ENCODE measurements at places on chromosomes 7 and 10.

DNA sequence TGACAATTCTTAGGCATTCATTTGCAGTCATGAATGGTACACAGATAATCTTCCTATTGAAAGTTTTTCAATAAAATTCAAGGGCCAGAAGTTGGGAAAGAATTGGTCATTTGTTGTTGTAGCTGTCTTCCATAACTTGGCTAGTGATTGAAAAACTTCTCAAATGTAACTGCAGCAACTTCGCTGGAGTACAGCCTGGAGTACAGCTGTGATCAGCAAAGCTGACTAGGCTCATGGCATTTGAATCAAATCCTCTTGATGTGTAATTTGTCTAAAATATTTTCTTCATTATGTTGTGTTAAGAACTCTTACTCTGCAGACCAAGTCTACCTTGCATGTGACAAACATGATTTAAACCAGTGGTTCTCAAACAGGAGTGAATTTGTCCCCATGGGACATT lies 226.5 kb upstream of the STEAP1 start:
- H3K4me1 ChIP-seq, result no peaks in the 10 kb centered on the region
- H3K36me3 ChIP-seq, result no peaks in the 10 kb centered on the region
- no peak overlapping the region for H3K27ac ChIP-seq
- no peaks in the 10 kb centered on the region for H3K27me3 ChIP-seq
- no peak overlapping the region for H3K4me3 ChIP-seq

DNA sequence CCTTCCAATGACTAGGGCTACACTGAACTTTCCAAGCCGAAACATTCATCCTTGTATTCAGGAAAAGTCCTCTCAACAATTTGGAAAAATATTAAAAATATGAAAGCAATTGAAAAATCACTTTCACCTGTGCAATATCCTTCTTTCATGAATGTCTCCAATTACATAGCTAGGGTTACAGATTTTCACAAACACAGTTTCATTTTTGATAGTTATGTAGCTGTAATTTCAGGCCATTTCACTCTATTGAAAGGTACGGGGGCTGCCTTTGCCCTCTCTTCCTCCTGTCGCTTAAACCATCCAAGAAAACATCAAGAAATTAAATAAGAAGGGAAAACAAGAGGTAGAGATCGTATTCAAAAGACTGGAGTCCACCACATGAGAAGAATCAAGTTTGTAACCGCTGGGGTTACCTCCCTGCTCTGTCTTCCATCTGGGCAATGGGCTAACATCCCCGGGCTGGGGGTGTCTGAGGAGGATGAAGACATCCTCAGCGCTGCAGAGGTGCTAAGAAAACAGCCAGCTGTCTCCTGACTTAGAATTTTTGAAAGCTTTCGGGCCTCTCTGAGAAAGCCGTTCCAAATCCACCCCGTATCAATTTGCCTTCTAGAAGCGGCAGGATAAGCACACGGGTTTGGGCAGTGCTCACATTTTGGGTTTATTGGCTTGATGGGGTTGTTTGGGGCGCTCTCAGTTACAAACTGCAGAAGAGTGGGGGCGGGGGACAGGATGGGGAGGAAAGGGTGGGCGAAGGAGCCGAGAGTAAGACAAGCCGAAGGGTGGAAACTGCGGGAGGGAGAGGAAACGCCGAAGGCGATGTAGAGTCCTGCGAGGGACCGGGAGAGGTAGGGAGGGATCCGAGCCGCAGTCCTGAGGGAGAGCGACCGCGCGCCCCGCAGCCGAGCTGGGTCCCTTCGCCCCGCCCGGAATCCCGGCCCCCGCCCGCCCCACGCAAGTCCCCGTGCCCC lies 24.3 kb upstream of the VAX1 start:
- no peaks in the 10 kb centered on the region for H3K36me3 ChIP-seq
- H3K4me1 ChIP-seq, result peaks cover 15% of the 10 kb centered on the region
- no peak overlapping the region for H3K27ac ChIP-seq
- H3K4me3 ChIP-seq, result no peak overlapping the region
- H3K27me3 ChIP-seq, result peaks cover 97% of the 10 kb centered on the region

DNA sequence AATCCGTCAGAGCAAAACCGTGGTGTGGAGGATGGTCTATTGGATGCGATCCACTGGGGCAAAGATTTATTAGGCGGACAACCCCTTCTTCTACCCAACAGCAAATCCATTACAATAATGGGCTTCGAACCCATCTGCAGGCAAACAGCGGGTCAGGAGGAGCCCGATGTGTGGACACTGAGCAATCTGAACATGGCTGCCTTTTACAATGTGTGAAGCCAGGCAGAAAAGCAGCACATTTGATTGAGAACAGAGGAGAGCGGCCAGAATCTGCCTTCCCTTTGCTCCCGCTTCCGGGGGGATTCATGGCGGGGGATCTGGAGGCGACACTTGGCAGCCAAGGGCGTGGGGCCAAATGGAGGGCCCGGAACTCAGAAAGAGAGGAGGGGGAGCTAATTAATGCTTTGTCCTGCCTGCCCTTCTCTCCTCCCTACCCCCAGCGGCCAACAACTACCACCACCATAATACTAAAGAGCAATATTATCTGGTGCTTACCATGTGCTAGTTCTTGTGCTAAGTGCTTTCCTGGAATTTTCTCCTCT lies 133.0 kb downstream of the EMX2 start:
- H3K36me3 ChIP-seq, result no peaks in the 10 kb centered on the region
- peaks cover 17% of the 10 kb centered on the region for H3K27me3 ChIP-seq
- ATAC-seq, result no peak
- H3K27ac ChIP-seq, result no peak overlapping the region
- no peaks in the 10 kb centered on the region for H3K4me1 ChIP-seq

- no peaks in the 10 kb centered on the region for H3K27me3 ChIP-seq
- peaks cover 31% of the 10 kb centered on the region for H3K36me3 ChIP-seq
- ATAC-seq, result no peak
- no peak overlapping the region for H3K4me3 ChIP-seq
- H3K27ac ChIP-seq, result no peak overlapping the region
Measured at GRCh38 chr10:112678987-112679386, 232.0 kb downstream of the VTI1A start.

DNA sequence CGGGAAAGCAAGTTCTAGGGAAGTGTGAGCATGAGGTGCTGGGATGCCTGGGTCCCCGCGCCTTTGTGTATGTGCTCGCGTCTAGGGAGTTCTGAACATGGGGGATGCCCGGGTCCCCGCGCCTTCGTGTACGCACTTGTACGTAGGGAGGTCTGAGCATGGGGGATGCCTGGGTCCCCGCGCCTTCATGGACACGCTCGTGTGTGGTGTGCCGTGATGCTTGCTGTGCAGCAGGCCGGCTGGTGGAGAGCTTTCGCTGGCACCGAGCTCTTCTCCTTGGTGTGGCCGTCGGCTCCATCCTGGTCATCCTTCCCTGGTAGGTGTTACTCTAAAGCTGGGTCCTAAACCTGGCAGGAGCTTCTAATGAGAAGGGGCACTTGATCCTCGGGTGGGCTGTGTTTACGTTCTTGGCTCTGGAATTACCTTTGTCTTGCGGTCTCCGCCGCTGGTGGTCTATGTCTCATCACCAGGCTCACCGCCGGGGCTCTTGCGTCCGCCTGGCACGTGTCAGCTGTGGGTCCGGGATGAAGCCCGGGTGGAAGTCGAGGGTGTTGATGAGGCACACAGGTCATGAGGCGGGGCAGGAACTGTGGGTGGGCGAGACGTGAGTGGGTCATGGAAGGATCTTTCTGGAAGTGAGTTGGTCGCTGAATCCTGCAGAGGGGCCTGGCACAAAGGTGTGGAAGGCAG lies 63.5 kb downstream of the DNAJB6 start:
- ATAC-seq, result peak; percentile 47
- H3K4me3 ChIP-seq, result no peak overlapping the region
- H3K4me1 ChIP-seq, result peaks cover 18% of the 10 kb centered on the region
- peaks cover 59% of the 10 kb centered on the region for H3K36me3 ChIP-seq
- H3K27ac ChIP-seq, result no peak overlapping the region

- no peaks in the 10 kb centered on the region for H3K36me3 ChIP-seq
- no peaks in the 10 kb centered on the region for H3K4me1 ChIP-seq
- peaks cover 8% of the 10 kb centered on the region for H3K27me3 ChIP-seq
- no peak overlapping the region for H3K27ac ChIP-seq
Measured at GRCh38 chr7:158301207-158301606, 286.4 kb downstream of the PTPRN2 start.

- H3K27me3 ChIP-seq, result peaks cover 8% of the 10 kb centered on the region
- no peaks in the 10 kb centered on the region for H3K36me3 ChIP-seq
- ATAC-seq, result no peak
- no peak overlapping the region for H3K4me3 ChIP-seq
- H3K27ac ChIP-seq, result no peak overlapping the region
Measured at GRCh38 chr7:38274927-38275620, 1.6 kb upstream of the TARP start.

GRCh38 chr7:74475987-74476350 lies 22.3 kb downstream of the GTF2IRD1 start:
- H3K27me3 ChIP-seq, result peaks cover 61% of the 10 kb centered on the region
- H3K4me1 ChIP-seq, result peaks cover 42% of the 10 kb centered on the region
- ATAC-seq, result no peak
- no peaks in the 10 kb centered on the region for H3K36me3 ChIP-seq

GRCh38 chr7:25831831-25832411 lies 320.1 kb upstream of the NFE2L3 start:
- no peak for ATAC-seq
- H3K27ac ChIP-seq, result no peak overlapping the region
- H3K4me1 ChIP-seq, result no peaks in the 10 kb centered on the region
- H3K36me3 ChIP-seq, result no peaks in the 10 kb centered on the region
- H3K27me3 ChIP-seq, result peaks cover 18% of the 10 kb centered on the region

DNA sequence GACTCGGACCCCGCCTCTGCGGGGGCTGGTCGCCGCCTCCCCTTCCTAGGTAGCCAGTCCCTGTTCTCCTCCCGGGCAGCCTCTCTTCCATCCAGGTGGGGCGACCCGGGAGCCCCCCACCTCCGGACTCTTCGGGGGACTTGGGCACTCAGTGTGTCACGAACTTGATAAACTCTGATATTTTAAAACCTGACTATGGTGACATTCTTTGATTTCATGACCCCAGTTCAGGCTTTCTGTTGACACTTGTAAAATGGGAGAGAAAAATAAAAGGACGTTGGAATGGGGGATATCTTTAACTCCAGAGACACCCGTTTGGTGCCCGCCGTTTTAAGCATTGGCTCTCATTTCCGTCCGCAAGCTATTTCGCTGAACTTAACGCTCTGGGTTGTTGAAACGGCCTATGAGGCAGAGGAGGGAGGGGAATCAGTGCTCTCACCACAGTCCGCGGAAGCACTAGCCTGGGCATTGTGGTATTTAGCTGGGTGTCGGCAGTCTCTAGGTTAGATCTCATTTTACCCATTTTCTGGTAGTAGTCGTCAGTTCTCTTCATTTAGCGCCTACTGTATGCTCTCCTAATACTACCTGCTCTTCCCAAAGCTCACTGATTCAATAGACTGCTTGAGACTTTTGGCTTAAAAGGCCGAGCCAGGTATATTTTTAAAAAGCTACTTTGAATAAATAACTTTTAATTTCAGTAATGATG lies 738 bp downstream of the VPS26A start:
- H3K27me3 ChIP-seq, result no peaks in the 10 kb centered on the region
- H3K36me3 ChIP-seq, result no peaks in the 10 kb centered on the region
- H3K27ac ChIP-seq, result peak overlapping the region; percentile 96

GRCh38 chr7:130524628-130525027 lies 32.7 kb downstream of the MEST start:
- H3K36me3 ChIP-seq, result peaks cover 16% of the 10 kb centered on the region
- no peaks in the 10 kb centered on the region for H3K4me1 ChIP-seq
- no peak overlapping the region for H3K27ac ChIP-seq

DNA sequence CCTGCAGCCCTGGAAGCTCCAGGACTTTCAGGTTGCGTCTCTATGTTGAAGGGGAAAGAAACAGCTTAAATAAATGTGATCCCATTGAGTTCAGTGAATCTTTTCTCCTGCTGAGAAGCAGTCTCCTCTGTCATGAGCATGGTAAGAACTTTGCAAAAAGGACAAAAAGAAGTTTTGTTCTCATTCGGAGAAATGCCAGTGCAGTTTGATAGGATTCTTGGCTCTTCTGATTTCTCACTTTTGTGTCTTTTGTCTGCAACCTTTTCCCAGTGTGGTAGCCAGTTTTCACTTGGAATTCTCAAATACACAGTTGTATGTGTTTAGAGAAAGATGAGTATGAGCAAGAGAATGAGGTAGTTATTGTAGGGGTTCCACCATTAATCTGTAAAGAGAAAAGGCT lies 64.3 kb downstream of the AP3M1 start:
- H3K4me3 ChIP-seq, result no peak overlapping the region
- ATAC-seq, result no peak
- H3K27ac ChIP-seq, result no peak overlapping the region

DNA sequence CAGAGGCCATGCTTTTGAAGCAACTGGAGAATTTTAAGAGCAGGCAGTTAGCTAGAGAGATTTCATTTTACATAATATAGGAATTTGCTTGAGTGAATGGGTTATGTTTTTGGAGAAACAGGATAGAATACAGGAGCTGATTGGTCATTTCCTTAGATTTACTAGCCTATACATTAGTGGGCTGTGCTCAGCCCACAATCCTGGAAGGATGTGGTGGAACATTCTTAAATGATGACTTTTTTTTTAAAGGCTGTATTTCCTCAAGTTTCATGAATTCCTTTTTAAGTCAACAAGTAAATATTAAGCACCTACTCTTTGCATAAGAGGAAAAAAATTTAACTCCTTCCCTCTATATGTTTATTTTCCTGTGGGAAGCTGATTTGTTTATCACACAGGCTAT lies 314.4 kb upstream of the BMPER start:
- H3K27me3 ChIP-seq, result no peaks in the 10 kb centered on the region
- no peaks in the 10 kb centered on the region for H3K4me1 ChIP-seq
- no peak overlapping the region for H3K4me3 ChIP-seq

DNA sequence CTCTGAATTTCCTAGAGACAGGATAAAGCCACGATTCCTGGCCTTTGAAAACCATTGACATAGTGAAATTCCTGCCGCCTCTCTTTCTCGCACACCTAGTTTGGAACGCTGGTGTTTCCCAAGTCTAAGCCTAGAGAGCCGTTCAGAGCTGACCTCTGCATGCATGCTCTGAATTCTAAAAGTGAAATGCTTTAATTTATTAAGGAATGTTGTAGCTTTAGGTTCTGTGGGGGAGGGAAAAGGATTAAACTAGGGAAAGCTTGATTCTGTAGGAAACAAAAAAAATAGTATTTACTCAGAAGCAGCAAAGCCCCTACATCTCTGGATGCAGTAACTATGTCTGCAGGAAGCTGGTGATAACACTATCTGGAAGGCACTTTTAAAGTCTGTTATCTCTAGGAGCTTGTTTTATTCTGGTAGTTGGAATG lies 27.3 kb downstream of the PFKP start:
- no peak overlapping the region for H3K4me3 ChIP-seq
- H3K36me3 ChIP-seq, result peaks cover 44% of the 10 kb centered on the region
- peak overlapping the region; percentile 37 for H3K27ac ChIP-seq
- H3K4me1 ChIP-seq, result peaks cover 15% of the 10 kb centered on the region
- no peak for ATAC-seq

All from stimulated activated memory B cell treated with anti-CD40 and anti-IgM and Interleukin-4, amounts not matched to agents 10 μg/mL and 1 μg/mL and 100 μg/mL, for 72 hours (primary cell).